ENCODE measurements at places on chromosomes 6 and 20.

DNA sequence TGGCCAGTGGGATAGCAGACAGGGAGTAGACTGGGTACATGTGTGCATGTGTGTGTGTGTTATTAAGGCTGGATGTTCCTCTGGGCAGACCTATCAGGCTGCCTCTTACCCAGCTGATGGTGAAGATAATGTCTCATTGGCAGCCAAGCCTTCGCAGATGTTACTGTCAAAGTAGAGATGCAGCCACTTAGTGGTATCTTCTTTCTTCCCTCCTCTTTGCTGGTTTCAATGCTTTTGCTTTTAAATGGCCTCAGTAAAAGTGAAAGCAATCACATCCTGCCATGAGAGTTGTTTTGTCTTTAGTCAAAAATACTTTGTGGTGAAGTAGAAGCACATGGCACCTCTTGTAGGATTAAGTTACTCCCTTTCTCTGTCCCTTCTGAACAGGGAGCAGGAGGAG is 57.5 kb downstream of the SNRNP48 start:
- DNase-seq = no peak

DNA sequence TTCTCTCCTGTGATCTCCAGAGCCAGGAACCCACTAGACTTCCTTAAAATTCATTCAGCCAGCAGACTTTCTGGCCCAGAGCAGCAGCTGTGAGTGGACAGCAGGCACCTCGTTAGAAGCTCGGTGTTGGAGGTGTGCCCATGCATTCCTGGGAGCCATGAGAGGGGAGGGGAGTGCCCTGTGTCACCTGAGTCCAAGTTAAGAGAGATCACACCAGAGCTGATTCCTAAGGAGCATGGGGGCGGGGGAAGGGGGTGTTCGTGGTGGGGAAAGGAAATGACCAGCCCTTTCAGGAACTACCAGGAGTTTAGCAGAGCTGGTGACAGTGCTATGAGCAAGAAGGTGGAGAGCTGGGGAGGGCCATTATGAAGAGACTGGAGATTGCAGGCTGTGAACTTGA is 46.9 kb downstream of the GFRA4 start:
- no peak for DNase-seq

GRCh38 chr6:1624851-1625781 is 15.4 kb downstream of the FOXC1 start:
- no peak for DNase-seq

GRCh38 chr6:133817460-133818047 is 71.4 kb upstream of the TCF21 start:
- peak; percentile 50 for DNase-seq

- DNase-seq = no peak
These were observed 127.0 kb downstream of the RNF144B start for GRCh38 chr6:18514180-18514579.

DNA sequence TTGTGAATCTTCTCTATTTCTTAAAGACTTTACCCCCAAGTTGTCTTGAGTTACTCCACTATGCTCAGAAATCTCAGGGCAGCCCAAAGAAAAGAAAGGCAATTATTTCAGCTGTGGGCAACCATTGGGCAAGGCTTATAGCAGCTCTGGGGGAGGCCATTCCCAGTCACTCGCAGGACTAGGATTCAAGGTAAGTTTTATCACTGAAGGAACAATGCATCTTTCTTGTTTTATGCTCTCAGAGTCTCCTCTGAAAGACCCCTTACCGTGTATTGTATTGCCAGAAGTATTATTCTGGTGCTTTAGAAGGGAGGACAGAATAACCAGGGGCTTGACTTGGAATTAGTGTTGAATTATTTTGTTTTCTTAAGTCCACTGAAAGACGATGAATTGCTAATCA is 586.3 kb upstream of the MAP3K7 start:
- DNase-seq = no peak

GRCh38 chr6:166739117-166739975 is 112.3 kb upstream of the RPS6KA2 start:
- no peak for DNase-seq

GRCh38 chr6:164109770-164110140 is 695.2 kb downstream of the QKI start:
- DNase-seq = no peak

- peak; percentile 62 for DNase-seq
These were observed 63.7 kb downstream of the PRR18 start for GRCh38 chr6:166244353-166245045.

DNA sequence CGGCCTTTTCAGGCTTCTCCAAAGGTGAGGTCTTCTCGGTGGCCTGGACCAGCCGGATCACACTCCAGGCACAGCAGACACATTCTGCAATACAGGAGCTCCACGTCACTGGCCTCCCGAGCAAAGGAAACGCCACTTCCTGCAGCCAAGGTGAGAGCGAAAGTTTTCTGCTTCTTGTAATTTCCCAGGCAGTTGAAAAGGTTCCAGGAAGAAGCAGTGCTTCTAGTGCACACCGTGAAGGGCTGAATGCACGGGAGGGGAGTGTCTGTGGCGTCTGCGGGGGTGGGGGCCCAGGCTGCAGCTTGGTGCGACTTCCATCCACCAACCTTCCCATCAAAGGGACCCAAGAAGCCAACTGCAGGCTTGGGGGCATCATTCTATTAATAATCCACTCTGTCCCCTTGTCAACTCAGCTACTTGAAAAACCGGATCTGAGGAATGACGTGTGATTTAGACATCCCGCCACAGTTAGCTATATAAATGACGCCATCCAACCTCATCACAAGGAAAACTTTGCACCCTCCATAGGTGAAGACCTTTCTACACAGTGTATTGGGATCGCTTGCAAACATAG is 61.1 kb downstream of the NFATC2 start:
- peak; percentile 79 for DNase-seq

- DNase-seq = no peak
These were observed 198.2 kb upstream of the CDH4 start for GRCh38 chr20:61053889-61054288.

DNA sequence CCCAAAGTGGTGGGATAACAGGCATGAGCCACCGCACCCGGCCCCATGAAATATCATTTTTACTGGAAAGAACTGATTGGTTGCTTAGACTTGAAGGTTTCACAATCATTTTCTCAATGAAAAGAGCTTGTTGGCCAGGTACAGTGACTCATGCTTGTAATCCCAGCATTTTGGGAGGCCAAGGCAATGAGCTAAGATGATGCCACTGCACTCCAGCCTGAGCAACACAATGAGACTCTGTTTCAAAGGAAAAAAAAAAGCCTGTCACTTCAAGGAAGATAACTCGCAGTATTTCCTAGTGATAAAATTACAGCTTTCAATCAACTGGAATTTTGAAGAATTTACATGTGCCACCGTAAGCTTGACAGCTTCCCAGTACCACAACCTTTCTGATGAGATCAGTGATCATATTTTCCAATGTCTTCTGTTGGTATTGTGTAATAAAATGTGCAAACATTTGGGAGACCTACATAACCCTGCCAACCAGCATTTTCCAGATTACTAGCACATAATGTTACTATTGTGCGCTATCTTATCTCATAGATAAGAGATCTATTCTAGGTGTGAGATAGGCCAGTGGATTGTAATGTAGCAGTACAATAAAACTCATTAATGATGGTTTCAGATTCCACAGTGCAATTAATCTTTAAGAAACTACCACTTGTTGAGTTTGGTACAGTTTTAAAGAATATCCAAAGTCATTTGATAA is 7.2 kb downstream of the PNLDC1 start:
- no peak for DNase-seq

- no peak for DNase-seq
These were observed 944.8 kb upstream of the CITED2 start for GRCh38 chr6:140319209-140319608.

DNA sequence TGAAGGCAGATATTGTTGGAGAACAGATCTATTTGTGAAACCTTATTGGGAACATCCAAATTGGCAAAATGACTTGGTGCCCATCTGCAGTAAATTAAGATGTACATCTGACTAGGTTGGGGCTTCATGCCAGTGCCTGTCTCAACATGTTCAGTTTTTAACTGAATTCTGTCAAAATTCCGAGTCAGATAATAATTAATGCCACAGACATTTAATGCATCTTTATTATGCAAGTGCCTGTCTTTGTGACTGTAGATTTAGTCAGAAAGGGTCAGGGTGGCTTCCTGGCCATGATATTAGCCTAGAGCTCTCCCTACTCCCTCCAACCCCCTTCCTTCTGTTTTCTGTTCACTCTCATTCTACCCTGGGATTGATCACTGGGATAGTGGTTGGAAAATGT is 199.3 kb upstream of the FLRT3 start:
- no peak for DNase-seq

DNA sequence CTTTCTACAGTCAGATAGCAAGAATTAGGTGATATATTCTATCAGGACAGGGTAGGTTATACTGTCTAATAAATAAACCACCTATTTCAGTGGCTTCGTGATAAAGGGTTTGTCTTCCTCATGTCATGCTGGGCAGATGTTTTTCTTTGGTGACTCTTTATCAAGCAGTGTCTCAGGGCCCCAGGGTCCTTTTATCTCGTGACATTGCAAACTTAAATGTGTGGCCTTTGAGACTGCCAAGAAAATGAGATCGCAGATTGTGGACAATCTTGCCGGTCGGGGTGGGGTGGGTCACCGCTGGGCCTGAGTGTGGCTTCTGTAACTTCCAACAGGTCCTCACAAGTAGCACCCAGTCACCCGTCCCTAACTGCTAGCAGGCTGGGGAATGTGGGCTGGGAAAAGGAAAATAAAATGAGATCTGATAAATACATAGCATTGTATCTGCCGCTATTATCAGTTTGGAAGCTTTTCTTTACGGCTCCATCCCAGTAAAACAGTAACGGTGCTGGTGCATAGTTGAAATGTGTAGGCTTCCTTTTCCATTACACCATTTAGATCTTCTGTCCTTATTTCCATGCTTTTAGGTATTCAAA is 50.5 kb upstream of the BMP6 start:
- DNase-seq = no peak

- peak; percentile 68 for DNase-seq
These were observed 23.7 kb upstream of the ZC3H12D start for GRCh38 chr6:149508485-149508884.

GRCh38 chr20:45518282-45518681 is 2.9 kb upstream of the SPINT3 start:
- no peak for DNase-seq

DNA sequence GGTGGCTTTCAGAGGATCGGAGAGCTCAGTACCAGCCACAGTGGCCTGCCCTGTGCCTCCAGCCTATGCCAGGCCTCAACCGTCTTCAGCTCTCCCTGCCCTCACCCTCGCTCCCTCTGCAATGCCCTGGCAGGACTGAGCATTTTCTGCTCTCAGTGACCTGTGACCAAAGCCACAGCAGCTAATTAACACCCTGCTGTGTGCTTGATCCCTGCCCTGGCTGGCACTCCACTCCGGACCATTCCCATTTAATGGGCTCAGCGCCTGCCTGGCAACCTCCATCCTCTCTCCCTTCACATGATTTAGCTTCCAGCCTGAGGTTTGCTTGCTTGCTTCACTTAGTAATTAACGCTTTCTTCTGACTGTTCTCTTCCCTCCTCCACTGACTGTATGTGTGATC is 287.5 kb downstream of the LRFN2 start:
- DNase-seq = no peak

DNA sequence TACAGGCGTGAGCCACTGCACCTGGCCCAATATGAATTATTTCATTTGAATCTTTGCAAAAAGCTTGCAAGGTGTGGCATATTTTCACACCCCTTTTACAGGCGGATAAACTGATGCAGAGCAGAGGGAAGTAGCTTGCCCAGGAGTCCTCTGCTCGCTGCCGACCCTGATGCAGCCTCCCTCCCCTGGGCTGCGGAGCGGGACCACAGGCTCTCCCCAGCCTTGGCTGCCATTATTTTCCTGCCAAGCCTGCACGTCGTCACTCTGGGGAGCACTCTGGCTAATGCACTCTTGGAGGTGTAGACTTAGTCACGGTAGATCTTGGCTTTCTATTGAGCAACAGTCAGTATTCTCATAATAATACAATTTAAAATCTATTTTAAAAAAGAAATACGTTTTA is 34.8 kb upstream of the DACT2 start:
- DNase-seq = no peak

- DNase-seq = no peak
These were observed 573.6 kb downstream of the PRKN start for GRCh38 chr6:162154001-162154400.

DNA sequence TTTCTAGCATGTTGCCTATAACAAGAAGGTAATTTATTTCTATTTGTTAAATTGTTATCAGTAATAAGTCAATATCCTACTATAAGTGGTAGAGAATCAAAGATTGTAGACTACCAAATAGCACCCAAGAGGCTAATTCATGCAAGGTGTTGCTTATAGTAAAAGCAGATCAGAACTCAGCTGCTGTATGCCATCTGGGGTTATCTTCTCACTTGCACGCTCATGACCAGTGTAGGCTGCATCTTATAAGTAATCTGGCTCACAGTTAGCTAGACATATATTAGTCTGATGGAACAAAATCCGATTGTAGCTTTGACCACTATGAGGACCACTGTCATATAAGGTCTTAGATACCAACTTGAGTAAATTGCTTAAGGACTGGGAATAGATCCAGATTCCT is 17.0 kb downstream of the TOP1 start:
- no peak for DNase-seq
